Activated CD4-positive, alpha-beta T cell treated with anti-CD3 and anti-CD28 coated beads for 36 hours (primary cell): ENCODE measurements at places on chromosomes 3 and 15. TPM values are rescaled to one million over a fixed set of nuclear protein-coding genes. Genes with fewer than 3 reads are reported as not detected.

SLC51A gene
- not detected for total RNA-seq

DNA sequence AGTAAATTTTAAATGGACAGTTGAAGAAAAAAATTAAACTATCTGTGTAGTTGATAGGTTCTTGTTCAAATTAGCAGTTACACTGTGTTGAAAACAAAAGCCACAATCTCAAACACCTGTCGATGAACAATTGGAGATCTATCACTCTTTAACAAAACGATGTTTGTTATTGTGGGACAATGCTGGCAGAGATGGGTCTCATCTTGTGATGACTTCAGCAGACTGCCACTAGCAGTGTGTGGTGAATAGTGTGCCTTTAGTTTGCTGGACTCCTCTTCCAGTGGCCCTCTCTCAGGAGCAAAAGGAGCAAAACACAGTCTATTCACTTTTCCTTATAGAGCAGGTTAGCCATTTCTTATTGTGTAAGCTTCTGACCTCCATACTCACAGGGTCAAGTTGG is 14.7 kb upstream of the TRIM59 start:
- H3K27me3 ChIP-seq, result peaks cover 6% of the 10 kb centered on the region
- H3K27ac ChIP-seq, result no peak overlapping the region
- DNase-seq, result no peak
- no peaks in the 10 kb centered on the region for H3K4me1 ChIP-seq

- no peak for DNase-seq
- H3K27me3 ChIP-seq, result no peaks in the 10 kb centered on the region
- no peaks in the 10 kb centered on the region for H3K36me3 ChIP-seq
- H3K4me1 ChIP-seq, result no peaks in the 10 kb centered on the region
Observed at GRCh38 chr3:134357261-134357913, 16.9 kb downstream of the AMOTL2 start.

PARP15 gene
- total RNA-seq, result 8.7 TPM

DNA sequence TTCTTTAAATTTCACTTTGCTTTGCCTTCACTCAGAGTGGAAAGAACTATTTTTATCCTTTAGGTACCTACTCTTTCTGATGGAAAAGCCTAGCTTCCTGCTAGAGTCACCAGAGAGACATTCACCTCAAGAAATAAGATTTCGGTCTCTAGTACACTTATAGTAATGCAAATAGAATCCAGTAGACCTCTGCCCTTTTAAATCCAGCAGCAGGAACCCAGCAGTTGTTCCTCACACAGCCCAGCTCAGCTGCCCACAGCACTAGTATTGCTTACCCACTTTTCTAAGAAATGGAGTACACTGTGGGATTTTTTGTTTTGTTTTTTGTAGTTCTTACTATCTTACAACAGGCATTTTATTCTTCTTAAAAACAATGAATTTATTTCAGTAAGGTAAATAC is 497.0 kb upstream of the CCDC54 start:
- H3K4me1 ChIP-seq, result no peaks in the 10 kb centered on the region
- no peak overlapping the region for H3K4me3 ChIP-seq
- no peak for DNase-seq
- peaks cover 5% of the 10 kb centered on the region for H3K27me3 ChIP-seq
